ENCODE measurements at places on chromosomes 4 and X.

GRCh38 chr4:106607558-106607957, 239.0 kb upstream of the GIMD1 start:
- no peak for DNase-seq

- no peak for DNase-seq
Observed at GRCh38 chrX:73766431-73766795, 203.4 kb downstream of the CHIC1 start.

DNA sequence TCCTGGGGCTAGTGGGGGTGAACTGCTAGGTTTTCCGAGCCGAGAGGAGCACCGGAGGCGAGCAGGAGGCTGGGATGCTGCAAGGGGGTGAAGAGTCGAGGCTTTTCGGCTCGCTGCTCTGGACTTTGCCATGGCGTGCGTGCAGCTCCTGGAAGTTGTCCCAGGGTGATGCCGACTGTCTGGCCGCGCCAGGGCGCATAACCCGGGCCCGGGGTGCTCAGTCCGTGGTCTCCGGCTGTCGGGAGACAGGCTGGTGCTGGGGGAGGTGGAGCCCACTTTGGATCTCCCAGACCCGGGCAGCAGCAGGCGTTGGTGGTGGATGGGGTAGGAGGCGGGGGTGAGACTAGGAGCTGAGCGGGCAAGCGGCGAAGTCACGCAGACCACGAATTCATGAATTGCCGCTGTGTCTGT, 793 bp downstream of the GRIA3 start:
- no peak for DNase-seq

GRCh38 chr4:24006269-24006668, 116.4 kb upstream of the PPARGC1A start:
- DNase-seq, result no peak

DNA sequence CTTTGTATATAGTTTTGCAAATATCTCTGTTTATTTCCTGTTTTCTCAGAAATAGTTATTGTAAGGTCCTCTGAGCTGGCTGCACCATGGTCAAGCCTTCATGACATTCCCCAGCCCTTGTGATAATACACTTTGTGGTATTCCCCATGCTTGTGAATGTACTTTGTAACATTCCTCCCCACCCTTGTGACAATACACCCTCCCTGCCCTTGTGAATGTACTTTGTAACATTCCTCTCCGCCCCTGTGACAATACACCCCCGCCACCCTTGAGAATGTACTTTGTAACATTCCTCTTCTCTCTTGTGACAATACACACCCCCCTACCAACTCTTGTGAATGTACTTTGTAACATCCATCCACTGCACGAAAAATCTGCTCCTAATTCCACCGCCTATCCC, 530.7 kb downstream of the CENPC start:
- DNase-seq, result no peak

GRCh38 chr4:101064541-101065180, 282.7 kb downstream of the PPP3CA start:
- no peak for DNase-seq

- DNase-seq, result no peak
Observed at GRCh38 chr4:70946939-70947338, 44.8 kb downstream of the MOB1B start.

GRCh38 chr4:33658971-33659370, 2585.3 kb downstream of the ARAP2 start:
- DNase-seq, result no peak

- no peak for DNase-seq
Observed at GRCh38 chr4:30744957-30745640, 24.9 kb downstream of the PCDH7 start.

DNA sequence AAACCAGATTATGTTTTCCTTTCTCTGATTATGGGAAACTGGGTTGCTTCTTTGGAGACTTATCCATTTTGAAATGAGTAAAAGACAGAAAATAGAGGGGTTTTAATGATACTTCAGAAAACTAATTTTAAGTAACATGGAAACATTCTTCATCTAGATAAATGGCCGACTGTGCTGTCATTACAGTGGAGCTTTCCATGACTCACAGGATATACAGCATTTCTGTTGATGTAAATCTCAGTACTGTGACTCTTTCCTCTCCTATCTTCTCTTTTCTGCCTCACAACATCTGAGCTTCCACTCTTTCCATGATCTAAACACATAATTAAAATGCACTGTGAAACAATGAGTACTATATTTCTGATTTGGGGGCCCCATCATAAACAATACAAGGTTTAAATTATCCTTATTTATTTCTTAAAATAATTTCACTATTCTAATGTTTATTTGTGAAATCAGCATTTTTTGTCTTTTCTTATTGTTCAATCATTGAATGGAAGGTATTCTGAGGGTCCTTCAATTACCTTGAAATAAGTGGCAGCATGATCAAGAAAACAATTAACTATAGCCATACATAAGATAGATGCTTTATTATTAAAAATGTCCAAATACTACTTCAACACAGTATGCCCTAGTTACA, 19.3 kb downstream of the SEC24D start:
- no peak for DNase-seq

- DNase-seq, result no peak
Observed at GRCh38 chr4:8146157-8146556, 12.5 kb downstream of the ABLIM2 start.

DNA sequence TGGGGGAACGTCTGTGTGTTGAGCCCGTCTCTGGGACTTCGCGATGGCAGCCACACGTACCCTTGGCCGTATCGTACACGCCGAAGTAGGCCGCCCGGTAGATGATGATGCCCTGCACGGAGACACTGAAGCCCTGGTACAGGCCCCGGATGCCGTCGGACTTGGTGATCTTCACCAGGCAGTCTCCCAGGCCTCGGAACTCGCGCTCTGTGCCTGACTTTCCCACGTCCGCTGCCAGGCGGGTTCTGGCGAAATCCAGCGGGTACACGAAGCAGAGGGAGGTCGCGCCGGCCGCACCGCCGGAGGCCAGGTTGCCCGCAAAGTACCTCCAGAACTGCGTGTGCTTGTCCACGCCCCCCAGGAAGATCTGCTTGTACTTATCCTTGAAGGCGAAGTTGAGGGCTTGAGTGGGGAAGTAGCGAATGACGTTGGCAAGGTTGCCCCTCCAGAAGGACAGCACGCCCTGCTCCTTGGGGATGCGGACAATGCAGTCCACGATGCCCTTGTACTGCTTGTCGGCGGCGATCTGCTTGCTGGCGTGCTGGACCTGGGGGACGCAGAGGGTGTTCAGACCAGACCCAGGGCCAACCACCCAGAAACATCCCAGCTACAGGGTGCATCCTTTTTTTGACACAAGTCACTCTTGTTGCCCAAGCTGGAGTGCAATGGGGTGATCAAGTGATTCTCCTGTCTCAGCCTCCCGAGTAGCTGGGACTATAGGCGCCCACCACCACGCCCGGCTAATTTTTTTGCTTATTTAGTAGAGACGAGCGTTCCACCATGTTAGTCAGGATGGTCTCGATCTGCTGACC, 2.5 kb downstream of the SLC25A6 start:
- DNase-seq, result no peak

All from GM04504 (cell line).